ENCODE measurements at places on chromosomes 5 and 9.

DNA sequence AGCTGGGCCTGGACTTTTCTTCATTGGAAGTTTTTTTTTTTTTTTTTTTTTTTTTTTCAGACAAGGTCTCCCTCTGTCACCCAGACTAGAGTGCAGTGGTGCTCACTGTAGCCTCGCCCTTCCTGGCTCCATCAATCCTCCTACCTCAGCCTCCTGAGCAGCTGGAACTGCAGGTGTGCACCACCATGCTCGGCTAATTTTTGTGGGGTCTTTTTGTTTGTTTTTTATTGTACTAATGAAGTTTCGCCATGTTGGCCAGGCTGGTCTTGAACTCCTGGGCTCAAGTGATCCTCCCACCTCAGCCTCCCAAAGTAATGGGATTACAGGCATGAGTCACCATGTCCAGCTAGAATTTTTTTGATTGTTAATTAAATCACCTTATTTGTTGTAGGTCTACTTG, 3.6 kb downstream of the DNAJC18 start:
- no peak for DNase-seq

DNA sequence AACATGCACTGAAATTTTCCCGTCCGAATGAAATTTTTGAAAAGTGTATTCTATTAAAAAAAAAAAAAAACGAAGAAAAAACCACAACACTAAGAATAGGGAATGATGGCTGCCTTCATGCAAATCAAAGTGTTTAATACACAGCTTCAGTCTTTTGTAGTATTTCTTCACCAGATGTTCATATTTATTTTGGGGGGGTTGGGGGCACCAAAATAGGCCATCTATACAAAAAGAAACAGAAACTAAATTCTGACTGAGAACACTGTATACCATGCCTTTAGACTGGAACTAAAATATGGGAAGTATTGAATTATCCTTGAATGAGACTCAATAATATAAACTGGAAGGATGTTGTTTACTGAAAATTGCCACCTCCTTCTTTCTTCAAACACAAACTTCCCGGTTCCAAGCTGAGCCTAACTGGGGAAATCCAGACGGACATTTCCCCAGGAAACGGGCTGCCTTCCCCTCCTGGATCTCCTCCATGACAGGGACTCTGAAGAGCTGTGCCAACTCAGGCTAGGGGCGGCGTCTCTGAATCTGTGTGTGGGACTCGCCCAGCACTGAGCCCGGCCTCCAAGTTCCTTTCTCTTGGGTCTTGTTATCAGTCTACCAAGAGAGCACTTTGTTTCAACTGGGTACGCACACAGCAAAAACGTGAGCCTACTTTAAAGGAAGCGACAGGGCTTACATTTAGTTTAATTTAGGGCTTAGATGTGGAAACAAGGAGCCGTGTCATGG, 511.3 kb upstream of the ADAMTS16 start:
- no peak for DNase-seq

DNA sequence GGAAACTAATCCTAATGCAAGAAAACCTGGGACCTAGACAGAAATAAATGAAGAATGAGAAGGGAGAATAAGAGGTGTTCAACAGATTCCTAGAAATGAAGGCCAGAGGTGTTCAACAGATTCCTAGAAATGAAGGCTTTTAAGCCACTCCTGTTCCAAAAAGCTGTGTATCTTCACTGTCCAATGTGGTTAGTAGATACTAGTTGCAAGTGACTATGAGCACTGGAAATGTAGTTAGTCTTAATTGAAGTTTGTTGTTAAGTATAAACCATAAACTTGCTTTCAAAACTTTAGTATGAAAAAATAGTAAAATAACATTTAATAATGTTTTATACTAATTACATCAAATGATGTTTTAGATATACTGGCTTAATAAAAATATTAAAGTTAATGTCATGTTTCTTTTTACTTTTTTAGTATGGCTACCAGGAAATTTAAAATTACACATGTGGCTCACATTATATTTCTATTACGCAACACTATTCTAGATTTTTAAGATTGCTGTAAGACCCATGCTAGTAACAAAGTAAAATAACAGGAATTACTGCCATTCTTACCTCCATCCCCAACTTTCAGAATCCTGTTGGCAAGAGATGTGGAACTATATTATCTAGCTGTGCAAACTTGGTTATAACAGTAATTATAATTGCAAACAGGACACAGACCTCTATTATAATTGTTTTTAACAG, 57.5 kb downstream of the RICTOR start:
- DNase-seq, result no peak

DNA sequence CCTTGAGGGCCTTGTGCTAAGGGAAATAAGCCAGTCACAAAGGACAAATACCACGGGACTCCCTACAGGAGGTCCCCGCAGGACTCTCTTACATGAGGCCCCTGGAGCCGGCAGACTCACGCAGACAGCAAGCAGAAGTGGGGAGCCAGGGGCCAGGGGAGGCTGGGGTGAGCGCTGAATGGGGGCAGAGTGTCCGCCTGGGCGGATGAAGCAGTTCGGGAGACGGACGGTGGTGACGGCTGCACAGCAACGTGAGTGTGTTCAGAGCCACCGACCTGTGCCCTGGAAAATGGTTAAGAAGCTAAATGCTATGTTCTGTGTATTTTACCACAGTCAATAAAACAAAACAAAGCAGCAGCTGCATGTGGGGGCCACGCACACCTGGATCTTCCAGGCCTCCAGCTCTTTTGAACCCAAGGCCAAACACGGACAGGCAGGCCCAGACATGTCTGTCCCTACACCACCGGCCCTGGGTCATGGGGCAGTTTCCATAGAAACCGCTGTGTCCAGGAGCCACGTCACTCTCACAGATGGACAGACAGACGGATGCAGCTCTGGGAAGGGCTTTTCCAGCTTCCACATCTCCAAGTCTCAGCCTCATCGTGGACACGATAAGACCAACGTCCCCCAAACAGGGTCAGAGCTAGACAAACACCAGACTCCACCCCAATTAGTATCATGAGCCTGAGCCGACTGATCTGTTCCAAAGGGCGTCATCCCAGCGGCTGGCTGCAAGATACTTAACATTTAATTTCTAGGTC, 103.9 kb downstream of the VAV2 start:
- DNase-seq, result no peak

DNA sequence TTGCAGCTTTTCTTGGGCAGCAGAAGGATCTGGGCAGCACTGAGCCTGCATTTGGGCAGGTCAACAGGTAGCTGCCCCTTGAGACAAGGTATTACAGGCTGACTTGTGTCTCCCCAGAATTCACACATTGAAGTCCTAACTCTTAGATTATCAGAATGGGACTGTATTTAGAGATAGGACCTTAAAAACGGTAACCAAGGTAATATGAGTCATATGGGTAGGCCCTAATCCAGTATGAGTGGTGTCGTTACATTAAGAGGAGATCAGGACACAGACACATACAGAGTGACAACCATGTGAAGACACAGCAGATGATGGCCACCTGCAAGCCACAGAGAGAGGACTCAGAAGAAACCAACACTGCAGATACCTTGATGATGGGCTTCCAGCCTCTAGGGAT, 3.2 kb downstream of the C1QTNF2 start:
- DNase-seq, result no peak

DNA sequence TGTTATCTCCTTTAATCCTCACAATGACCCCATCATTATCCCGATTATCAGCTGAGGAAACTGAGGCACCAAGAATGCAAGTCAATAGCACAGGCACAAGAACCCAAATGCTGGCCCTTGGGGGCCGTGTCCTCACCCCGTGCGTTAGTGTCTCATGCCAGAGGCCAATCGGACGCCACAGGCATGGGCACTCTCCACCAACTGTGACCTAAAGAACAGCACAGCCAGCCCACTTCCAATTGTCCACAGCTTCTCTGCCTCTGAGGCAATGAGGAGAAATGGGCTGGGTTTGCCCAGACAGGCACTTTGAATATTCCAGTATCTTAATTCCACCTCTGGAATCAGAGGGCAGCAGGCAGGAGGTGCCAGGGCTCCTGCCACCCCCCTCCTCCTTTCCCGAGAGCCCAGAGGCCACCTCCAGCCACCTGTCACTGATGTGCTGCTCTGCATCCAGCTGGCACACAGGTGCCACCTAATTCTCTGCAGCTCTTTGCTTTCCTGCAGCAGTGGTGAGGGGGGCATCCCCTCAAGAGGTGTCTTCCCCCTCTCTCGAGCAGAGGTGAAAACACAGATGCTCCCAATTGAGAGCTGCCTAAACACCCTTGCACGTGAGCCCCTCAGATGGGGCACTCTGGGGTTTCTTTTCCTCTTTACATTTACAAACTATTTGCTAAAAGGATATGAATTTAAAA, 107.5 kb downstream of the ROR2 start:
- DNase-seq, result no peak

GRCh38 chr9:125380406-125380805, 118.8 kb downstream of the GAPVD1 start:
- no peak for DNase-seq

DNA sequence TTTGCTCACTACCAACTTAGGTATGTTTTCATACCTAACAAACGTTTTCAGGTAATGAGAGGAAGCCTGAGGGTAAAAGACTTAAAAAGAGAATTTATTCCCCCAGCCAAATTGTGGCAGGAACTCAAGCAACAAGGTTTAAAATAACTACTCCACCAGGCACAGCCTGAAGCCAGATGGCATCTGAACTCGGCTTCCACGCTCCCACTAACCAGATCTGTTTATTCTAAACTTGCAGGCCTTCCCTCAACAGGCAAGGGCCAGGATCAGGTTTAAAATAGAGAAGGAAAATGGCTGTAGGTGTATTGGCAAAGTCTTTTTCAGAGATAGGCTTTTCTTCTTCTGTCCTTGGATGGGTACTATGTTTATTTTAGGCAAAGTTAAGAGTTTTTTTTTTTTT, 89.4 kb downstream of the OTULIN start:
- no peak for DNase-seq

- no peak for DNase-seq
These were observed 50.2 kb downstream of the PPP2R2B start for GRCh38 chr5:146828385-146828784.

DNA sequence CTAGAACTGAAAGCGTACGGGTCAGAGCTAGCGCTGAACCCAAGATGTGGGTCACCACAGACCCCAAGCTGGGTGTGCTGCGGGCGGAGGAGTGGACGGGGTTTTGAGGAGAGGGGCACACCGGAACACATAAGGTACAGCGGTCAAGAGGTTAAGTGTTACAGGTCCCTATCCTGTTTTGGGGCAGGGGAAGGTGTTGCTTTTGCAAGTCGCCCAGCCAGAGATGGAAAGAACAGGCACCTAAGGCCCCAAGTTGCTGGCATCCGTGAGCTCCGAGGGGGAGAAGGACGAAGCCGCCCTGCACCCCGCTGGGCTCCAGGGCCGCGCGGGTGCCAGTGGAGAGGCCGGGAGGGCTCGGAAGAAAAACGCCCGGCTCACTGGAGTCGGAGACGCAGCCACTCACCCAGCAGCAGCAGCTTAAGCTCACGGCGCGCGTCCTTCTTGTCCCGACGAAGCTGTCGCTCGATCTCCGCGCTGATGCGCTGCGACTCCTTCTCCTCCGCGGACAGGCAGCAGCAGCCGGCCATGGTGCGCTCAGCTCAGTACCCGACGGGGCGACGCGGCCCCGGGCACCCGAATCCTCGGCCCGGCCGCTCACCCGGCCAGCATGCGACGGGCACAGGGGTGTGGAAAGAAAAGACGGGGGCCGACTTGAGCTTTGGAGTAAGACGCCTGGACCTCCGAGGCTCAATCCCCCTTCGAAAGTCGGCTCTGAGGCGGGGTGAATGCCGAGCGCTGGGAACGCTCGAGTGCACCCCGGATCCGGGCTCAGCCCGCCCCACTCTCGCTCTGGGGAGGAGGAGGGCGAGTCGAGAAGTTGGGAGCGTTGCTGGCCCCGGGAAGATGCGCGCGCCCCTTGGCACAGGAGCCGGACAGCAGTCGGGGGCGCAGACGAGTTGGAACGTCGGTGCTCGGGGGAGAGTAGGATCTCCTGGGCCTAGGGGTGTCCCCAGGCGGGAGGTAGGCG, 572 bp downstream of the GNA14 start:
- no peak for DNase-seq

DNA sequence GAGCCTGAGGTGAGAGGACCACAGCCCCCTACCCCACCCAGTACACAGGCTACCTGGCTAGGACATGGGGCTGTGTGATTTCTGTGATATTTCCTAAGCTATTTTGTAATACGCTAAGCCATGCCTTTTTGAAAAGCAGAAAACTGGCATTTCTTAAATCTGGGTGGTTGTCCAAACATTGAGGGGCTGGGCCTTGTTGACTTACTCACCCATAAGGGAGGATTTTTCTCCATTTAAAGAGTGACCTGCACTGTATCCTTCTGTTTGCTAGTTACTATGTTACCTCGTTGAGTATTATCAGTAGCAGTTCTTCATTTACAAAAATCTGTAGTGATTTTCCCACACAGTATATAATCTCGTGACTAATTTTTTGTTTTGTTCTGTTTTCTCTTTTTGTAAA, 117.5 kb upstream of the OTULINL start:
- DNase-seq, result no peak

DNA sequence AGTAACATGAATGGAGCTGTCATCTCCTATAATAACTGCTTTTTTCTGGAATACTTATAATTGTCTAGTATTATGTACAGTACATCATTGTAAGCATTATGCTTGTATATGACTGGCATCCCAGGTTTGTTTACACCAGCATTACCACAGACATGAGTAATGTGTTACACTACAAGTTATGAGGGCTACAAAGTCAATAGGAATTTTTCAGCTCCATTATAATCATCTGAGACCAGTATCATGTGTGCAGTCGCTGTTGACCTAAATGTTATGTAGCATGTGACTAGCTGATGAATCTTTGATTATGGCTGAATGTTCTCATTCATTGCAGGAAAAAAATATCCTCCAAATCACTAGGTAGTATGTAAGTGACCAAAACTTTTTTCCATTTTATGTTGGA, 2.2 kb downstream of the ZCCHC9 start:
- no peak for DNase-seq

- no peak for DNase-seq
These were observed 122.5 kb upstream of the TMEM161B start for GRCh38 chr5:88391116-88391515.

GRCh38 chr5:135126688-135127438, 92.8 kb upstream of the PITX1 start:
- no peak for DNase-seq

DNA sequence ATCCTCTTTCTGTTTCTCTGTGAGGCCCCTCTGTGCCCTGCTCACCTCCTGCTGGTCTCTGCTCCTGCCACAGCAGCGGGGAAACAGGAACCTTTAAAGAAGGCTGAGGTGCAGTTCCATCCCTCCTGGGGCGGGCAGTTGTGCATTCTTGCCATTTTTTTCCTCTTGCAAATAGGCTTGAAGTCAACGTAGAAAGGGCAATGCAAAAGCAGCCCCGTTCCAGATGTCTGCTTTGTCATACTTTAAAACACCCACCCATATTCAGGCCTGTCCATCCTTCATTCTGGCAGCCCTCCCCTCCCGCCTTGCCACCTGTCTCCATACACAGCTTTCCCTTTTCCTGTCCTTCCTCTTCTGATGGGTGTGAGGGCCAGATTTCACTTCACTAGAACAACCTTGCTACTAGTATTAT, 65.4 kb upstream of the KLF9 start:
- no peak for DNase-seq

All from activated gamma-delta T cell treated with anti-CD3 and anti-CD28 coated beads, Interleukin-2, amount 50 U/mL, for 16 hours (primary cell).